ENCODE measurements at places on chromosomes 4 and X. TPM values are rescaled to one million over a fixed set of nuclear protein-coding genes. Genes with fewer than 3 reads are reported as not detected.

The CT55 gene
- total RNA-seq, result not detected

The TRPC5OS gene
- total RNA-seq, result under 0.01 TPM

The GABRA4 gene
- not detected for total RNA-seq

The CRMP1 gene
- not detected for total RNA-seq

The PRRG1 gene
- 14.1 TPM for total RNA-seq

The RASSF6 gene
- total RNA-seq, result under 0.01 TPM

The DCAF8L2 gene
- total RNA-seq, result under 0.01 TPM

The PF4V1 gene
- 0.58 TPM for total RNA-seq

The HELT gene
- total RNA-seq, result not detected

The TMEM144 gene
- total RNA-seq, result 6.8 TPM

The BMX gene
- not detected for total RNA-seq

The GEMIN8 gene
- total RNA-seq, result 20.3 TPM

The NHSL2 gene
- 19.8 TPM for total RNA-seq

The TLR10 gene
- total RNA-seq, result 0.15 TPM

The CLGN gene
- total RNA-seq, result 11.6 TPM

The HTN3 gene
- not detected for total RNA-seq

The PDE6B gene
- total RNA-seq, result not detected

The PYURF gene
- total RNA-seq, result 54.6 TPM

The GALNTL6 gene
- total RNA-seq, result not detected

The KDR gene
- total RNA-seq, result under 0.01 TPM

The NR0B1 gene
- total RNA-seq, result 4.1 TPM

The PLAC1 gene
- total RNA-seq, result 2.2 TPM

The SSX2B gene
- not detected for total RNA-seq

The DACH2 gene
- total RNA-seq, result not detected

The AADAT gene
- total RNA-seq, result 3.9 TPM

The EVC2 gene
- 12.7 TPM for total RNA-seq

The SAGE1 gene
- total RNA-seq, result not detected

The ASB5 gene
- 1.2 TPM for total RNA-seq

The EREG gene
- total RNA-seq, result 0.33 TPM

The CSN1S1 gene
- total RNA-seq, result not detected

The RHOH gene
- not detected for total RNA-seq

The MAGEB17 gene
- not detected for total RNA-seq

The MCUB gene
- total RNA-seq, result 21.2 TPM

The NDUFB11 gene
- 63.6 TPM for total RNA-seq

The PWWP3B gene
- 0.17 TPM for total RNA-seq

The CENPVL2 gene
- total RNA-seq, result not detected

The DOK7 gene
- 0.17 TPM for total RNA-seq

The CABS1 gene
- total RNA-seq, result not detected

The REELD1 gene
- not detected for total RNA-seq

The NMU gene
- not detected for total RNA-seq

The IL21 gene
- total RNA-seq, result not detected

The PRR32 gene
- total RNA-seq, result not detected

The RAB39B gene
- 1.7 TPM for total RNA-seq

The CXCL3 gene
- 10.6 TPM for total RNA-seq

The TLR8 gene
- total RNA-seq, result not detected

The WAS gene
- 0.17 TPM for total RNA-seq

The STOX2 gene
- 0.73 TPM for total RNA-seq

The ATXN3L gene
- total RNA-seq, result not detected

The SLIT2 gene
- 10.5 TPM for total RNA-seq

The FGF5 gene
- 24.7 TPM for total RNA-seq

The CT45A2 gene
- not detected for total RNA-seq

The EDA gene
- 0.73 TPM for total RNA-seq

The LANCL3 gene
- total RNA-seq, result under 0.01 TPM

The ADGRL3 gene
- total RNA-seq, result not detected

The MAP7D2 gene
- under 0.01 TPM for total RNA-seq

The NOX1 gene
- not detected for total RNA-seq

The ODAPH gene
- total RNA-seq, result not detected
